ENCODE measurements at places on chromosomes 6 and 20. TPM values are rescaled to one million over a fixed set of nuclear protein-coding genes. Genes with fewer than 3 reads are reported as not detected.

C6orf141 gene
- total RNA-seq = 19.8 TPM

SEC63 gene
- total RNA-seq = 51.5 TPM

GRCh38 chr6:57127763-57128162, 37.8 kb downstream of the ZNF451 start:
- no peaks in the 10 kb centered on the region for H3K27me3 ChIP-seq
- H3K4me3 ChIP-seq = no peak overlapping the region
- DNase-seq = no peak
- no peak overlapping the region for H3K27ac ChIP-seq

GRCh38 chr20:49285813-49286494, 8.1 kb upstream of the ZNFX1 start:
- peaks cover 38% of the 10 kb centered on the region for H3K4me1 ChIP-seq
- H3K27ac ChIP-seq = no peak overlapping the region
- H3K27me3 ChIP-seq = no peaks in the 10 kb centered on the region
- no peak overlapping the region for H3K4me3 ChIP-seq
- no peak for DNase-seq

GRCh38 chr6:6891949-6892461, 215.8 kb upstream of the RREB1 start:
- DNase-seq = no peak
- H3K27me3 ChIP-seq = no peaks in the 10 kb centered on the region
- no peaks in the 10 kb centered on the region for H3K36me3 ChIP-seq
- H3K4me3 ChIP-seq = no peak overlapping the region
- no peaks in the 10 kb centered on the region for H3K4me1 ChIP-seq

DNA sequence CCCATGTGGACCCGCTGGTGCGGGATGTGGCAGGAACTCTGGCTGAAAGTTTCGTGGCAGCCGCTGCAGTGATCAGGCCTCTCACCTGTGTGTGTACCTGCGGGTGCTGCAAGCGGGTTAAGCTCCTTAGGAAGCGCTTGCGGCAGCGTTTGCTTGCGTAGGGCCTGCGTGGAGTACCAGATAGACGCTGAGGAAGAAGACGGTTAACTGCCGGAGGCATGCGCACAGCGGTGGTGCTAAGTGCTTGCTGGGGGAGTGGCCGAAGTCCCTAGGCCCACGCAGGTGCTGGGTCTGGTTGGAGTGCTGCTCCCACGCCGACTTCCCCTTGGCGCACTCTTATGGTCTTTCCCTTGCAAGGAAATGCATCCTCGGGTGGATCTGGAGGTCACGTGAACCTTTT, 23.0 kb downstream of the ZSCAN31 start:
- H3K27me3 ChIP-seq = no peaks in the 10 kb centered on the region
- no peaks in the 10 kb centered on the region for H3K36me3 ChIP-seq
- H3K4me1 ChIP-seq = no peaks in the 10 kb centered on the region
- DNase-seq = no peak

DNA sequence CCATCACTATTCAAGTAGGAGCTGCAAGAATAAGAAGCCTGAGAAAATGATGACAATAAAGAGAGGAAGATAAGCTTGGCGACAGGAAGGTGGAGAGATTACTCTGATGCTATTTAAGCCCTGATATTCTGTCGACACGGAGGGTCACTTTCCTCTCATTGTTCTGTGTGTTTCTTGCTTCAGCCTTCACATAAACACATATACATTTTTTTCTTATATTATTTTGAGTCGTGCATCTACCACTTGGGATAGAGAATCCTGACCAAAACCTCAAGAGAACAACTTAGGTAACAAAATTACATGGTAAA, 10.5 kb downstream of the PTCHD4 start:
- no peaks in the 10 kb centered on the region for H3K27me3 ChIP-seq
- DNase-seq = no peak
- H3K4me3 ChIP-seq = no peak overlapping the region
